ENCODE measurements at places on chromosomes 7 and 10.

DNA sequence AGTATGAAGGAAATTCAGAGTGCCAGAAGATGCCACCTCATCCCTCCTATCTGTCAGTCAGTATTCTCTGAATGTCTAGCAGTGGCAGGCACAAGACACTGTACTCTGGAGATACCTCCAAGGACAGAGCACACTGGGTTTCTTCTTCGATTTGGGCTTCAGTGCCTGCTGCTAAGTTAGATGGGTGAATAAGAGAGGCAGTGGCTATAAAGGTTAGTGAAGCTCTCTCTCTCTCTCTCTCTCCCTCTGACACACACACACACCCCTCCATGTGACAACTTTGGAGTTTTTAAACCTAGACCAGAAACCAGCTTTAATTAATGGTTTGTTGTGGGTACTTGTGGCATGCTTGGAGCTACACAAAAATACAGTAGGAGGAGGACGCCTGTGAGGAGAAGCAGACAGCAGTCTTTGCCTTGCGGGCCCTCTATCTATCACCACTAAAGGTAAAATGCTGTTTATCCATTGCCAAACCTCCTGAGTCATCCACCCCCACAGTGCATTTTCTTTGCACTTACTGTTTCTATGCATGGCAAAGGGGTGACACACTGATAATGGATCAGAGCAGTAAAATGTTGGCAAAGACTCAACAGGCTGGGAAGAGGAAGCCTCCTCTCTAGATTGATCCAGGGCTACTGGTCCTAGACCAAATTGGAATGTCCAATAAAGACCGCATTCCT, 102.5 kb downstream of the TRIL start:
- no peak for DNase-seq

DNA sequence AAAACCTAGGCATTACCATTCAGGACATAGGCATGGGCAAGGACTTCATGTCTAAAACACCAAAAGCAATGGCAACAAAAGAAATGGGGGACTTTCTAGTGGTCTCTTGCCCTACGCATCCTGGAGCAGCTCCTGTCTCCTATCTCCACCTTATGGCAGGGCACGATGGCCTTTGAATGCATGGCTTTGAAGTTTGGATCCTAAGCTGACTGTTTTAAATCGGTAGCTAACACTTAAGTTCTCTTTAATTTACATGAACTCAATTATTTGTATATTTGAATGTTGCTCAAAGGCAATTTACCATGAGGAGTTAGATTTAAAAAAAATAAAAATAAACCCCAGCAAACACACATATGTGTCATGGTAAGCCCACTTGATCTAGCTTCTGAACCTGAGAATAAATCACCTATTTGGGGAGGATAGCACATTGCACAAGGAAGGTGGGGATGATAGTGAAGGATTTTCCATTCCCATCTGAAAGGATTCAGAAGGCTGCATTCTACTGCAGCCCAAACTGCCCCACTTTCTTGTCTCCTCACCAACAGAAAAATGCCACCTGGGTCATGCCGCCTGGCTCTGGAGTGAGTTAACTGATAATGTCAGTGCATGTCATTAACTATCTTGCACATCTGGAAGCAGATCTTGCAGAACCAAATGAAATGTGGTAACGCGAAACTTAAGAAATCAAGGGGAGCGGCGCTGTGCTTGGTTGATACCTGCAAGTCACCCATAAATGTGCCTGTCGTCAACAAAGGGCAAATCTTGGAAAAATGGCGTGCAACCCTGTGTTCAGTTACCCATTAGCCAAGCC, 12.4 kb downstream of the KLF6 start:
- DNase-seq: no peak

DNA sequence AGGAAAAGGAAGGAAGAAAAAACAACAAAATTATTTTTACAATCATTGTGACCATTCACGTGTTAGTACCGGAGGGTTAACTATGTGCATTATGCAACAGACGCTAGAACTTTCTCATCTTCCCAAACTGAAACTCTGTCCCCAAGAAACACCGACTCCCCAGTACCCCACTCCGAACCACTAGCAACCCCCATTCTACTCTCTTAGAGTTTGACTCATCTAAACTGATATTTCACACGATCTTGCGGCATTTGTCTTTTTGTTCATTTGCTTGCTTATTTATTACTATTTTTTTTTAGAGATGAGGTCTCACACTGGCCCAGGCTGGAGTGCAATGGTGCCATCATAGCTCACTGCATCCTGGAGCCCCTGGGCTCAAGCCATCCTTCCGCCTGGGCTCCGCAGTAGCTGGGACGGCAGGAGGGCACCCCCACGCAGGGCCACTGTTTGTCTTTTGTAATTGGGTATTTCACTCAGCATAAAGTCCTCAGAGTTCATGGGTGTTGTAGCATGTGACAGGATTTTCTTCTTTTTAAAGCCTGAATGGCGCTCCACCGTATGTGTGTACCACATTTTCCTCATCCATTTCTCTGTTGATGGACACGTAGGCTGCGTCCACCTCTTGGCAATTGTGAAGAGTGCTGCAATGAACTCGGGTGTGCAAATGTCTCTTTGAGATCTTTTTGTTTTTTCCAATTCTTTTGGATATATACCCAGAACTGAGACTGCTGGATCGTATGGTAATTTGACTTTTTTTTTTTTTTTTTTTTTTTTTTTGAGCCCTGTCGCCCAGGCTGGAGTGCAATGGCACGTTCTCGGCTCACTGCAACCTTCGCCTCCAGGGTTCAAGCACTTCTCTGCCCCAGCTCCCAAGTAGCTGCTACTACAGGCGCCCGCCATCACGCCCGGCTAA, 9.5 kb downstream of the MNX1 start:
- no peak for DNase-seq

DNA sequence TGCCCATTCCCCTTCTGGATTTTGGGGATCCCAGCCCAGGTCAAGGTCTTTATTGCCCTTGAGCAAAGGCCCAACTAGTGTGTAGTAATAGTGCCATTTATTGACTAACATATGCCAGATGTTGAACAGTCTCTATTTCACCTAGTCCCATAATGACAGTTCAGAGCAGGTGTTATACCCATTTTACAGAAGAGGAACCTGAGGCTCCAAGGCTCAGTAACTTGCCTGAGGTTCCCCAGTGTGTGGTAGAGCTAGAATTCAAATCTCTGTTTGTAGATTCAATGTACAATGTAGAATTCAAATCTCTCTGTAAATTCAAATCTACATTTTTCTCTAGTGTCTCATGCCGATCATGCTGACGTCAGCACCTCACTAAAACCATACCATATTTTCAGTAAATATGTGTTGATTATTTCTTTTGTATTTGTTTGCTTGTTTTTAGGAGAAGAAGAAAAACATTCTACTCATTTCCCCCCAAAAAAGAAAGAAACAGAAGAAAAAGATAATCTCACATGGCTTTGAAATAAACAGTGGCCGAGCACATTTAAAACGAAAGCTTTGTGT, 329.7 kb downstream of the PRPF18 start:
- DNase-seq: no peak

DNA sequence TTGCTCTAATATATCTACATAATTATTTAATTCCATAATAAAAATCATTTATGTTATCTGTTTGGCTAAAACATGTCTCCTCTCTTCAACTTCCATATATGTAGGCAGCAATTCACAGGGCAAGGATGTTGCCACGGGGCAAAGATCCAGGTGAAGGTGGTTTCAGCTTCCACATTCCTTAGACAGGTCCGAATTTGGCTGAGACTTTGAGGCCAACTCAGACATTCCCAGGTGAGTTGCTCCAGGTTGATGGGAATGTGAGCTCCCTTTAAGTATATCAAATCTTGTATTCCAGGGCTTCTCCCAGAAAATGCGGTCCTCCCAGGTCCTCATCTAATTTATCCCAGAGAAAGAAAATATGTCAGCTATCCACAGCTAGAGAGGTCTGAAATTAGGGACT, 15.1 kb upstream of the AOAH start:
- DNase-seq: no peak

DNA sequence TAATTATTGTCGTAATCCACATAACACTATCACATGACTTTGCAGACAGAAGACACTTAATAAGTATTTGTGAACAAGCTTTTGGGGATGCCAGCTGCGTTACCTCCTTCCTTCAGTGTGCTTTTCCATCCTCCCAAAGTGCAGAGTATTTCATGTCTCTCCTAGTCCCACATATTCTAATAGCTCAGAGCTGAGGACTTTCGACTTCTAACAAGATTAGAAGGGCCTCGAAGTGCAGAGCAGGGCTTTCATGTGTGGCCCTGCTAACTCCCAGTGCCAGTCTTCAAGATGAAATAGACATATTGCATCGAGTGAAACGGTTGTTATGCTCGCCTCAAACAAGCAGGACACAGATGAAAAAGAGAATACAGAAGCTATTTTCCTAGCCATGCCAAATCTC, 125.7 kb upstream of the RNF32 start:
- DNase-seq: no peak

- DNase-seq: no peak
Observed at GRCh38 chr7:50119815-50120637, 27.0 kb upstream of the ZPBP start.

- no peak for DNase-seq
Observed at GRCh38 chr7:30973791-30974604, 10.2 kb downstream of the GHRHR start.

DNA sequence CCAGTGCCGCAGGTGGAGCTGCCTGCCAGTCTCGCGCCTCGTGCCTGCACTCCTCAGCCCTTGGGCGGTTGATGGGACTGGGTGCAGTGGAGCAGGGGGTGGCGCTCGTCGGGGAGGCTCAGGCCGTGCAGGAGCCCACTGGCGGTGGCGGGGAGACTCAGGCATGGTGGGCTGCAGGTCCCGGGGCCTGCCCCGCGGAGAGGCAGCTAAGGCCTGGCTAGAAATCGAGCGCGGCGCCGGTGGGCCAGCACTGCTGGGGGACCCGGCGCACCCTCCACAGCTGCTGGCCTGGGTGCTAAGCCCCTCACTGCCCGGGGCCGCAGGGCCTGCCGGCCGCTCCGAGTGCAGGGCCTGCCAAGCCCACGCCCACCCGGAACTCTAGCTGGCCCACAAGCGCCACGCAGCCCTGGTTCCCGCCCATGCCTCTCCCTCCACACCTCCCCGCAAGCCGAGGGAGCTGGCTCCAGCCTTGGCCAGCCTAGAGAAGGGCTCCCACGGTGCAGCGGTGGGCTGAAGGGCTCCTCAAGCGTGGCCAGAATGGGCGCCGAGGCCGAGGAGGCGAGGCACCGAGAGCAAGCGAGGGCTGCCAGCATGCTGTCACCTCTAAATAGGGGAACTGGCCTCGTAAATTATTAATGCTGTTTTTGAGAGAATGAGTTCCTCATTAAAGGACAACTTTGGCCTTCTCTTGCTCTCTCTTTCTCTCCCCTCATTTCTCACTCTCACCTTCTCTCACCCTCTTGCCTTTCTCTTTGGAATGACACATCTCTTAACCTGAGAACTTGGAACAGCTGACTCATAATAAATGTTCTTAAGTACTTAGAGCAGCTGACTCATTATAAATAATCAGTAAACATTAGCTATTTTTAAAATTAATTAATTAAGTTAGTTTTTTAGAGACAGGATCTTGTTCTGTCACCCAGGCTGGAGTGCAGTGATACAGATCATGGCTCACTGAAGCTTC, 4.9 kb downstream of the ACADSB start:
- no peak for DNase-seq

- DNase-seq: no peak
Observed at GRCh38 chr10:105974803-105975456, 1189.6 kb downstream of the SORCS1 start.

DNA sequence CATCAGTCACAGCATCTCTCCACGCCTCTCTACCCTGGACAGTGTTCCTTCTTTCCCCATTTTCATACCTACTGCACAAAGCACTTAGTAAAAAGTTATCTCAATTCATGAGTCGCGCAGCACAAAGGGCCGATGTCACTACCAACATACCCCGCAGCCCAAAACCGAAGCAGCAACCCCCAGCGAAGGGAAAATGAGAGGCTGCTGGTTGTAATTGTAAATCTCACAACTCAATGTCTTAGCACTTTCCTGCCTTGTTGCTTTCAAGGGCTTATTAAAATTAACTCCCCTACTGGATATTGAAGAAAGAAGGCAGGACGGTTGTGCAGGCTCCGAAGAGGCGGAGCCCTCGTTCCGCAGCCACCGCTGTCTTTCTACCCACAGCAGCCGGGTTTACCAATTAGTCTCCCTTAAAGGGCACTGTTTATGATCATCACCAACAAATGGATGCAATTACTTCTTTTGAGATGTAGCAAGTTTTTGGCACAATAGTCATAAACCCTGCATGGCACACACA, 6.5 kb downstream of the DIP2C start:
- no peak for DNase-seq

GRCh38 chr10:44168478-44168877, 216.4 kb downstream of the CXCL12 start:
- no peak for DNase-seq

DNA sequence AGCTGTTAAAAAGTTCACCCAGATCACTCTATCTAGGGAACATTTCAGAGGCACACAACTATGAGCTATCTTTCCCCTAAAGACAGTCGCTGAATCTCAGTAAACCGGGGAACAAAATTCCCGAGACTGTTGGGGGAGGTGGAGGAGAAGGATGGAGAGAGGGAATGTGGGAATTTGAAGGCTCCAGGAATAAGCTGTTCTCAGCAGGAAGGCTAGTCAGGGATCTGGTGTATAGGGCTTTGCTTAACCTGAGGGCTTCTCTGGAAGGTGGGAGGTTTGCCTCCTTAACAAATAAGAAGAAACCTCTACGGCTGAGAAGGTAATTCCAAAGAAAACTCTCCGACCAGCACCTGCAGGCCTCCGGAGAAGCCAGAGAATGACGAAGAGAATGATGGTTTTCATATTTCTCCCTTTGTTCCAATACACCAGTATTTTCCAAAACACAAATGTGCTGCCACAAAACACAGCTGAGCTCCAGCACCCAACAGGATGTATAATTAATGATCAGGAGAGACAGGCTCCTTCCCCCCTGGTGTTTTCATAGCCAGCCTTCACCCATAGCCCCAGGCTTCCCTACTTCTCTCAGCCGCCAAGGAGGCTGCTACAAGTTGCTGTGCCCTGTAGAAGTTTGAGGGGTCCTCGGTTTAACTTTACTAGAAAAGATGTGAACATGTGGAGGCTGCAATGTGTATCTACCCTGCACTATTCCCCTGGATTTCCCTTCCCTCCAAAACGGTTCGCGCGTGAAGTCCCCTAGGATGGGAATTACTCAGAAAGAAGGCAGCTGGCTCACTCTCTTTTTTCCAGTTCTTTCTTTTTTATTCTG, 2.0 kb downstream of the KCNMA1 start:
- DNase-seq: no peak

DNA sequence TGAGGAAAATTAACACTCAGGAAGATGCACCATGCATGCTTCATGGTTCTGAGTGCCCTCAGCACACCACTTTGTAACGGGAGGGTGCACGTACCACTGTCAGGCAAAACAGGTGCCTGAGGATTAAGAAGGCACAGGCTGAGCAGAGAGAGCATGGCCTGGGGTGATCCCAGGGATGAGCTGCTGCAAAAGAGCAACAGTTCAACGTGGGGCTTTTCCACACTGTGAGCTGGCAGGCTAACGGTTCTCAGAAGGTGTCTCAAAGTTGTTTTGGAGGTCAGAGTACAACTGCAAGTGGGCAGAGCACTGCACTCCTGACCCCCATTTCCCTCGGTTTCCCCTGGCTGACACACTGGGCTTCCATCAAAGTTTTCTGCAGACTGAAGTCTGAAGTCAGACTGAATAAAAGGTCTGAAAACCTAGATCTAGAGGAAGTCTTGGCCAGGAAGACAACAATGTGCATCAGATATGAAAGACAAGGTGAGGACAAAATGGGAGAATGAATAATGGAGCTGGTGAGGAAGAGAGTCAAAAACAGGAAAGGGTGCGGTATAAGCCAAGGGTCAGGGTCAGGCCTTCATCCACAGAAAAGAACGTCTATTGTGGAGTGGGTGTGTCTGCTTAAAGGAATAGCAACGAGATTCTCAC, 20.5 kb downstream of the ZNF438 start:
- DNase-seq: no peak

- no peak for DNase-seq
Observed at GRCh38 chr10:17607603-17608332, 9.4 kb downstream of the HACD1 start.

GRCh38 chr10:14023673-14024328, 306.9 kb downstream of the FRMD4A start:
- no peak for DNase-seq

Measured in activated T-cell treated with anti-CD3 and anti-CD28 coated beads for 1 hour (primary cell).